Thymus (tissue), 14 donors: ENCODE measurements at places on chromosomes 11 and 22. TPM values are rescaled to one million over a fixed set of nuclear protein-coding genes. Genes with fewer than 3 reads are reported as not detected.

DNA sequence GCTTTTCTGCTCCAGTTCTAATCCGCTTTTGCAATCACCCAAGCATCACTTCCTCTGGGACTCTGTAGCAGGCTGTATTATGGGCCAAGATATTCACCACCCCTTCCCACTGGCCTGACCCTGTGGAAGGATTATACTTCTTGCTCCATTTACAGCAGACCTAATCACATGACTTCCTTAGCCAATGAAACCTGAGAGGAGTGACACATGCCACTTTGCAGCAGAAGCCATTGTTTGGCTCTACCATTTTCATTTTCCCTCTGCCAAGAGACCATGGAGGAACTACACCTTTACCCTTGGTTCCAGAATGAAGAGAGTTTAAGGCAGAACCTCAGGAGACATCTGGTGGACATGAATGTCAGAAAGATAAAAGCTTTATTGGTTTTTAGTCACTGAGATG lies 134.9 kb upstream of the HSD17B12 start:
- no peak for DNase-seq

GRCh38 chr22:19524170-19525115 lies at the start of gene CLDN5:
CLDN5 (minus strand) TSS chr22:19524410; CDS start chr22:19524255, 155 bp downstream.
- DNase-seq = peak; percentile 8

OR2D2 gene
- total RNA-seq = 0.14 TPM

GRCh38 chr11:93494357-93494756 lies 48.8 kb downstream of the SMCO4 start:
- no peak for DNase-seq

GRCh38 chr11:69682681-69683326 lies 7.7 kb upstream of the LTO1 start:
- DNase-seq = no peak

GRCh38 chr11:61709572-61709971 lies 29.4 kb downstream of the DAGLA start:
- no peak for DNase-seq

CBLIF gene
- total RNA-seq = not detected

GRCh38 chr11:67463186-67463585 lies 5.9 kb downstream of the TMEM134 start:
- no peak for DNase-seq

KCNJ1 gene
- 0.19 TPM for total RNA-seq

DNA sequence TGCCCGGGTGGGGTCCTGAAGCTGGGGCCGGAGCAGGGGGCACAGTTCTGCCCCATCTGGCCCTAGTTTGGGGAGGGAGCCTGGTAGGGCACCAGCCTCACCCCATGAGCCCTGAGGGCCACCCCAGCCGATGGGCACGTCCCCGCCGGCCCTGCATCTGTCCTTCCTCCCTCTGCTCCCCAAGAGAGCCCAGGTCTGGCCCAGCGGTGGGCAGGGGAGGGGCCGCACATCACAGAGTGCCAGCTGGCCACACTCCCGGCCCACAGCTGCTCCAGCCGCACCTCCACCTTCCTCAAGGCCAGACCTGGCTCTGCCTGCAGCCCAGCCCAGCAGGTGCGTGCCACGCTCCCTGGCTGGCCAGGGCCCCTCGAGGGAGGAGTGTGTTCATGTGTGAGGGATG lies 21.6 kb downstream of the BRSK2 start:
- DNase-seq = no peak
